GM04503 (cell line): ENCODE measurements at places on chromosomes 1 and 21.

GRCh38 chr1:26779098-26779668 is 8.6 kb upstream of the PIGV start:
- DNase-seq = no peak

DNA sequence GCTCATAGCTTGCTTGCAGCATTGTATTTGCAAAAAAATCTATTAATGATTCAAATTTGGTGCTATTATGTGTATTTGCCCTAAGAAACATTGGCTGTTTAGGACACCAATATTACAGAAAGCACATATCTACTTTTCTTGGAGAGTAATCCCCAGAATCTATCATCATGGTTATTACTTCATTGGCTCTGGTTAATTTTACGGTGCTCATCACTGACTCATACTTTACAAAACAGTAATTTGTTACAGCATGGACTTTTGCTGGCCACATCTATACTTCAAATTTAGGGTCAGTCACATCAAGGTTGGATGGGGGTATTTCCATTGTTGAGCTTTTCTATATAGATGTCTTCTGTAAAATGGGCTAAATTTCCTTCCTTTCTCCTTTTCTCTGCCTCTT is 45.7 kb downstream of the SH3GLB1 start:
- no peak for DNase-seq

DNA sequence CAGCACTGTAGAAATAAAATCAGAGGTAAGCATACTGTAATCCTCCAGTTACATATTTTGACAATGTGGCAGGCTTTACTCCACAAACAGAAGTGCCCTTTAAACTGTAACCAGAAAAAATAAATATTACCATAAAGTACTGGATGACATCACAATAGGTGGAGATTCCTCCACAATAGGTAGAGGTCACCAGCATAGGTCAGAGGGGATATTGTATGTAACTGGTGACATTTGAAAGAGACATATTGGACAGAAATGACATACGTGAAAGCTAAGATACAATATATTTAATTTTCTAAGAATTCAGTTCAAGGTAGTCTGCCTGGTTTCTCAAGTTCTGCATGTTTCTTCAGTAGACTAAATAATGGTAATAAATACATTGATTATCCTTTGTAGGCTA is at the start of gene ASB17:
Gene ASB17 (minus strand): TSS at position 101 of the 400 bp plus-strand sequence. CDS start 113 bp downstream, outside the sequence.
- DNase-seq = no peak

- no peak for DNase-seq
These were observed 21.7 kb upstream of the COL6A1 start for GRCh38 chr21:45959779-45960390.

GRCh38 chr1:192252776-192253175 is 64.0 kb upstream of the RGS21 start:
- DNase-seq = no peak

DNA sequence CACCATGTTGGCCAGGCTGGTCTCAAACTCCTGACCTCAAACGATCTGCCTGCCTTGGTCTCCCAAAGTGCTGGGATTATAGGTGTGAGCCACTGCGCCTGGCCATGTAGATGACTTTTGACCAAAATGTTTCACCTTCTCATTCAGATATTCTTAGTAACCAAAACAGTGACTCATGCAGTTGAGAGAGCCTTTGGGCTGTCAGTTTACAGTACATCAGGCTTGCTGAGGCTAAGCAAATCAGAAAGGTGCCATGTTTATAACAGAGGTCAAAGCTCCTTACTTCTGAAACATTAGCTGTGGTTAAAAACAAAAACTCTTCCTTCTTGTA is 21.0 kb downstream of the CNIH4 start:
- DNase-seq = peak; percentile 10

- DNase-seq = peak; percentile 31
These were observed 253.0 kb downstream of the GPR52 start for GRCh38 chr1:174700775-174701174.

GRCh38 chr1:36386265-36387140 is 779 bp upstream of the STK40 start:
- peak; percentile 99 for DNase-seq

DNA sequence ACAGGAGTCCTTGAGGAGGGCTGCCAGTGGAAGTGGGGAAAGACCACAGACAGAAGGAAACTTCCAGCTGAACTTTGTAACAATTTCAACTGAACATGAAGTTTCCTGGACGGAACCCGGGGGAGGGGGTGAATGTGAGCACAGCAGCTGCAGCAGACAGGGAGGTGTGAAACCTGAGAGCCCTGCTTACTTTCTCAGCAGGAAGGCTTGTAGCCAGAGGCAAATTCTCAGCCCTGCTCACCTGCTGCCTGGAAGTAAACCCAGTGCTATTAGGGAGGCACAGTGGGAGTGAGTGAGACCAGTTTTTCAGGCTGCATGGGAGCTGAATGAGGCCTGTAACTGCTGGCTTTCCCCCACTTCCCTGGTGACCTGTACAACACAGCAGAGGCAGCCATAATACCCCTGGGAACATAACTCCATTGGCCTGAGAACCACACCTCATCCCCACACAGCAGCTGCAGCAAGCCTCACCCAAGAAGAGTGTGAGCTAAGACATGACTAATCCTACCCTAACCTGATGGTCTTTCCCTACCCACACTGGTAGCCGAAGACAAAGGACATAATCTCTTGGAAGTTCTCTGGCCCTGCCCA is 9.6 kb upstream of the SPRR2F start:
- DNase-seq = no peak

GRCh38 chr1:46643368-46643775 is 24.8 kb downstream of the ATPAF1 start:
- peak; percentile 88 for DNase-seq

DNA sequence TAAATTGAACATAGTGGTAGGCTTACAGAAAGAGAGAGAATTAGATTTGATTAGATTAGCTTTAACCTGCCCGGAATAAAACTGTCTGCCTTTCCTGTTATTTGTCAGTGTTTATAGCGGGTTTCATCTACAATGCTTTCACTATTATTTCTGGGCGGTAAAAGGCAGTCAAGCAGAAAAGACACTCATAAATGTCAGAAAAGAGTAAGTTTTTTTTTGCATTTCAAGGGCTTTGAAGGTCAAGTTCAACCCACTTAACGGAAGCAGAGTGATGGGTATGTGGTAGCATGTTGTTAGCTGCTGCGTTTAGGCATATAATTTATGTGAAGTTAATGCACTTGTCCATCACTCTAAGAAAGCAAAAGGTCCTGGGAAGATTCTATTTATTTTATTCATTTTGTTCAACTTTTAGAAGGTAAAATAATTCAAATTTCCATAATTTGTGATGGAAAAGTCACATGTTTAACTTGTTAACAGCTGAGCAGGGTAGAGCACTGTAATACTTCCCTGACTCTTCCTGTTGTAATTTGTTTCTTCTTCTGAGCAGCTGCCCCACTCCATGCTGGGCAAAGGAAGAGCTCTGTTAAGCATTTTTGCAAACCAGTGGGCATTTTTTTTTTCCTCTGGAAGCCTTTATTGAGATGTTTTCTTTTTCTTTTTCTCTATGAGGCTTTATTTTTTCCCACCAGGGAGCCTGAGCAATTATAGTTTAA is 220.1 kb downstream of the ST6GALNAC3 start:
- DNase-seq = no peak

DNA sequence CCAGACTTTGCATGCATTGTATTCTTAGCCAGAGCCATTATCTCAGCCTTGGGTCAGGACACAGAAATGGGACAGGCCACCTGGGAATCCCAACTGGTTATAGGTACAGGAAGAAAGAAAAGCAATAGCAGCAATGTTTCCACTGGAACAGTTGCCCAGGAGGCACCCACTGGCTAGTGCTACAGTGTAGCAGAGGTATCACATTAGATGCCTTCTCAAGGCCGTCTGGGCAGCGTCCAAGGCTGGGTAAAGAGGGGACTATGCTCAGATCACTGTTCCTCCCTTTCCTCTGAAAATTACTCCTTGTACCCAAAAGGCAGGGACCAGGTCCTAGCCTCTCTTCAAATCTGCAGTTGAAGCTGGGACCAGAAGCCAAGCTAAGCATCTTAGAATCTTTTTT is 2.6 kb downstream of the CREB3L4 start:
- DNase-seq = no peak

DNA sequence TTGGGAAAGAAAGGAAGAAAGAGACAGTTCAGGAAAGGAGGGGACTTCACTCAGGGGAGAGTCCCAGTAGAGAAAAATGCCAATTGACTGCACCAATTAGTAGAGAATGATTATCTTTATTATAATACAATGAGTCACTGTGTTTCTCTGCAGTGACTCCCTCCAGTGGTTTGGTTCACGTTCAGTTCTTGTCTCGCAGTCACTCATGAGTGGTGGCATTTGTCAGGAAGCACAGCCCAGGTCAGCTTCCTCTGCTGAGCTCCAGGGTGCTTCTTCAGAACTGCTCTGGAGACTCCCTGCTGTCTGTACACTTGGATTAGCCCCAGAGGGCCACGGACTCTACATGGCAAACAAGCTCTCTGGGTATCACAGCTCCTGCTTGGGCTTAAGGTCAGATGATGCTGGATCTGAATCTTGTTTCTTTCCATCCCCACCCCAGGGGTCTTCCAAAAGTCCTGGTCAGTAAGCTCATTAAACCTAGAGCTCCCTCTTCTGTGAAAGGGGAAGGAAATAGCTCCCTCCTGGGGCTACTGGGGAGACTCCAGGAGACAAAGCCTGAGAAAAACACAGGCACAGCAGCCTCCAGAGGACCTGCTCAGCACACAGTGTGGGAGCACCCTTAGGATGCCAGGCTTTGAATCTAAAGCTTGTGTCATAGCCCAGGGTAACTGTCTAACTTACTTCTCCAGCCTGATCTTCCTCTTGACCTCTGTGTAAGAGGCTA is 619.0 kb downstream of the AJAP1 start:
- no peak for DNase-seq

DNA sequence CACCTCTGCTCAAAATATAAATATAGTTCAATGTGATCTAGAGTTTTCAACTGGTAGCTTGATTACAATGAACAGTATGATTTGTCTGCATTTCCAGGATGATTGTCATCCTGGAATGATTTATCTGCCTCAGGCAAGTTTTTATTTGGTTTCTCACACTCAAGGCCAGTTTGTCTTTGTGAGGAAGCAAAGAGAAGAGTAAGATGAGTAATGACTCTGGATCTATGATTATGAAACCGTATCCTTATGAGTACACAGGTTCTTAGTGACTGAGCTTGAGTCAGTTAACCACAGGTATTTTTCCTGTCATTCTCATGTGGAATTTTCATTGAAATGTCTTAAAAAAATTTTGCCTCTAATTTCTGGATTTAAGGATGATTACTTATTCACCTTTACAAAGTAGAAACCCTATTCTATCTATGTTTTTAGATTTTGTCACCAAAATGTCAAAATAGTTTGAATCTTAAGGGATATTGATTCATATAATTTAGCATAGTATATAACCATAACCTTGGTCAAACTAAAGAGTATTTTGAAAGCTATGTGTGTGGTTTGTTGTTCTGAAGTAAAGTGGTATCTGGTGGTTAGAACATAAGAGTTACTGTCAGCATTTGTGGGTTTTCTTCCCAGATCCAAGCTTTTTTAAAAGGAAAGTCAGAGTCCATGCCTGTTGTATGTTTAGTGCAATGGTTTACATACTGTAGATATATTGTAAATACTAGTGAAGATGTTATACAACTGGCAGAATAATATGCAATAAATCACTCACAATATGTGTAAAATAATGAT is 145.0 kb downstream of the RASAL2 start:
- peak; percentile 98 for DNase-seq

DNA sequence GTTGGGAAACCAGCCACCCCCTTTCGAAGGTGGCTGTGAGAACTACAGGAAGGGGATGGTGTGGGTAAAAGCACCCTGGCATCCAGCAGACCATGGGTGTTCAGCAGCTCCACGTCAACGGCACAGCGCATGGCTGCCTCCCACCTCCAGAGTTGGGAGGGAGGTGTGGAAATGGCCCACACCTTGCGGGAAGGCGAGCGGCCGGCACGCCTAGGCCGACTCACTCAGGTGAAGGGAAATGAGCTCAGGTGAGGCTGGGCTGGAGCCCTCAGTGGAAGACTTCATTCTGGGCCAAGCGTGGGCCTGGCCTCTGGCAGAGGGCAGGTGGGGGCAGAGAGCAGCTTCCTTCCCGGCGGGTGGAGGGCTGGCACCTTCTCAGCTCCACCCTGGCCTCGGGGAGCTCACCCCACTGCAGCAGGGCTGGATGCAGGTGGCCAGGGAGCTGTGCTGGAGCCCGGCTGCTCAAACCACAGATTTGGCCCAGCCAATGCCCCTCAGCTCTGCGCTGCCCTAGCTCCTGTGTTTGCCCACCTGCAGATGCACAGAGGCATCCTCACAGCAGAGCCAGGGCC is 24.8 kb upstream of the ALDH4A1 start:
- no peak for DNase-seq

DNA sequence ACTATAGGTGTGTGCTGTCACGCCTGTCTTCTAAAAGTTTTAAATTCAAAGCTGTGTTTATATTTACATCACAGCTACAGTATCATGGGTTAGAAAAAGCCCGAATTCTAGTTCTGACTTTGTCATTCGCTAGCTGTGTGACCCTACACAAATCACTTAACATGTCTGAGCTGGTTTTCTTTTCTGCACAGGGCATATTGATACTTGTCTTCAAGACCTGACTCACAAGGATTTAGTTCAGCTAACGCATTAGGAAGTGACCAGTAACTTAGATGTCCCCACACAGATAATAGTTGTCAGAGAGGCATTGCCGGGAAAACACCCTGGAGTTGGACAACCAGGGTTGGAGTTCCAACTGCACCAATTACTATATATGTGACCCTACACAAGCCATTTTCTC is 25.9 kb downstream of the GIPC2 start:
- no peak for DNase-seq

DNA sequence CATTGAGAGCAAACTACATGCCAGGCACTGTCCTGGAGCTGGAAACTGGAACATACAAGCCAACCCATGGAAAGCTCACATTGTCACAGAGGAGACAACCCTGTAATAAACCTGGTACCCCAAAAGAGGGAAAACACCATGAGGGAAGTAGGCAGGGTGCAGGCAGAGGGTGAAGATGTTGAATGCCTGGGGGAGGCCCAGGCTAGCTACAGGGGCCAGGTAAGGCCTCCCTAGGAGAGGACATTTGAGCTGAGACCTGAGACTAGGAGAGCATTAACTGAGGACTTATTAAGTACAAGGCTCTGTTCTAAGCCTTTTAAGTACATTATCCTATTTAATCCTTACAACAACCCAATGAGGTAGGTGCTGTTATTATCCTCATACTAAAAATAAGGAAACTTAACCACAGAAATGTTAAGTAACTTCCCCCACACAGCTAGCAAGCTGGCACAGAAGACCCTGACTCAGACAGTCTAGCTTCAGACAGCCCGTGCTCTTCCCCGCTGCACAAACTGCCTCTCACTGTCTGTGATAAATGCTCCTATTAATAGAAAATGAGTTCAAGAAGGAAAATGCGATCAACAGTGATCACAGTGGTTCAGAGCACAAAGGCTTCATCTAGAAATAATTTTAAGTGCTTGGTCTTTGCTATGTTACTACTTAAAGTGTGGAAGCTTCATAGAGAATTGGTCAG is 41.8 kb downstream of the ZNF281 start:
- peak; percentile 59 for DNase-seq

DNA sequence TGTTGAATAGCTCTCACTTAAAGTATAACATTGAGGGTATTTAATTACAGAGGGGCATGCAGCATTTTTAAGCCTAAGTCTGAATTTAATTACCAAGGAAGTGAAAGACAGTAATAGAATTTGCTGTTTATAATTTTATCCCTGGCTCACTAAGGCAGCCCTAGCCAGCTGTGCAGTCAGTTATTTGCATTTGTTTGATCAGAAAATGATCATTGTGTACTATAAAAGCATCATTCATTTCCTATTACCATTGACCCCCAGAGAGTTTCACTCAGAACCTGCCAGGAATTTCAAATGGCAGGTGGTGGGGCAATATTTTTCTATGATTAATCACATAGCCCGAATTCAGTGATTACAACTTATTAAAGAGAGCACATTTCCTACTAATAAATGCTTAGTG is 277.1 kb upstream of the KAZN start:
- no peak for DNase-seq
